ENCODE measurements at places on chromosomes 13 and 19. TPM values are rescaled to one million over a fixed set of nuclear protein-coding genes. Genes with fewer than 3 reads are reported as not detected.

PDX1 gene
- 2.6 TPM for total RNA-seq

DAND5 gene
- total RNA-seq, result not detected

MIA gene
- total RNA-seq, result 14.9 TPM

SPRED3 gene
- not detected for total RNA-seq

KLK4 gene
- 1.4 TPM for total RNA-seq

TMEM150B gene
- 2.2 TPM for total RNA-seq
